M059J (cell line): ENCODE measurements at places on chromosomes 12 and 14. TPM values are rescaled to one million over a fixed set of nuclear protein-coding genes. Genes with fewer than 3 reads are reported as not detected.

- no peak for DNase-seq
Measured at GRCh38 chr12:12744546-12745305, 27.6 kb downstream of the CDKN1B start.

GRCh38 chr14:24713404-24713803, 79.4 kb upstream of the GZMB start:
- DNase-seq, result no peak

DNA sequence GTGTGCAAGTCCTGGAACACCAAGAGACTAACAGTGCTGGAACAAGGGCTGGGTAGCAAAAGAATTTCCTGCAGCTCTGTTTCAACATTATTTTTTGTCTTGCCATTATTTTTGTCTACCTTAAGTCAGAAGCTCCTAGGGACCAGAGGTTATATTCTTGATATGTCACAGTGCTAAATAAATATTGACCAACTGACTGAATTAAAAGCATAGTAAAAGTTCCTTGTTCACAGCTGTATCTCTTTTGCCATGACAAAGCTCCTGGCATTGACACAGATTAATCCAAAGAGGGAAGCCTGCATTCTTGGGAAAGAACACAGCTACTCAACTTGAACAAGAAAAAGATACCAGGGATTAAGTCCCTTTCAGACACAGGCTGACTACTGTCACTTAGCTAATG, 136.5 kb downstream of the SPTSSA start:
- no peak for DNase-seq

- peak; percentile 68 for DNase-seq
Measured at GRCh38 chr14:24013654-24014514, 25.2 kb downstream of the DHRS4L2 start.

GRCh38 chr12:107914460-107914977, 140.0 kb downstream of the ASCL4 start:
- DNase-seq, result no peak

- DNase-seq, result peak; percentile 88
Measured at GRCh38 chr12:75725521-75726111, 214.2 kb upstream of the KRR1 start.

DNA sequence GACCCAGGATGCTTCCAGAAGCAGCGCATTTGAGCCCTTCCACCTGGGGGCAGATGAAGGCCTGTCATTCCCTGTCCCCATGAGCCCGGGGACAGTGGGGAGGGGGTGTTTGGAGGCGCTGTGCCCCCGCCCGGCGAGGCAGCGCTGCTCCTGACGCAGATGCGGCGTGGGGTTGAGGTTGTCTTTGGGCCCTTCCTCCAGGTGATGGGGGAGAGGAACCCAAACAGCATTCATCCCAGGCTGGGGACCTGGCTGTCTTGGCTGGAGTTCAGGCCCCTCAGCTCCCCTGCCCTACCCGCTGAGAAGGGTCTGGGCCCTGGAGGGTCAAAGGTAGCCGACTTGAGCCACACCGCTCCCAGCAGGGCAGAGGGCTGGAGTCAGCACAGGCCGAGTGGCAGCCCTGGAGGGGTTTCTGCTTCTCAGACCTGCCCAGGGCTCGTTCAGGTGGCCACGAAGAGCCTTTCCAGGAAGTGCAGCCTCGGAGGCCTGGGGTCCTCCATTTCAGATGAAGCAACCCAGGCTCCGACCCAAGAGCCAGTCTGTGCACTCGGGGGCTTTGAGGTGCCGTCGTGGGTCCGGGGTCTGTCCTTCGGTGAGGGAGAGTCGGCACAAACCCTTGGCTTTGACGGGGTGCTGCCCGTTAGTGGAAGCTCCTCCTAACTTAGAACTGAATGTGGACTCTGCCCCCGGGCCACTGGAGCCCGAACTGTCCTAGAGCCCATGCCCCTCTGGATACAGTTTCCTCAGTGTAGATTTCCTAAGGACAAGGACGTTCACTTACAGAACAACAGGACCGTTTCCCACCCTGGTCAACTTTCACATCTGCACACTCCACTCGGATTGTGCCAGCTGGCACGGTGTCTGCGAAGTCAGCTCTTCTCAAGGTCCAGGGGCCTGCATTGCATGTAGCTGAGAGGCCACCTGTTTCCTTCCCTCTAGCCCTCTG, 16.1 kb downstream of the ACADS start:
- DNase-seq, result no peak

GRCh38 chr14:49820176-49820575, 32.4 kb downstream of the NEMF start:
- DNase-seq, result no peak

The MDGA2 gene
- total RNA-seq, result not detected in 2 replicates

The AKAP3 gene
- 1.1 and 2.0 TPM in 2 replicates for total RNA-seq

The ZBTB1 gene
- total RNA-seq, result 44.1 and 51.4 TPM in 2 replicates

The BRF1 gene
- total RNA-seq, result 10.4 and 13.0 TPM in 2 replicates

The KLHL33 gene
- total RNA-seq, result not detected in 2 replicates
